ENCODE measurements at places on chromosomes 7 and 10. TPM values are rescaled to one million over a fixed set of nuclear protein-coding genes. Genes with fewer than 3 reads are reported as not detected.

- no peak for DNase-seq
These were observed 2.3 kb downstream of the SLC29A3 start for GRCh38 chr10:71321386-71321785.

GRCh38 chr7:91694351-91694841 lies 186.1 kb downstream of the MTERF1 start:
- no peak for DNase-seq

DNA sequence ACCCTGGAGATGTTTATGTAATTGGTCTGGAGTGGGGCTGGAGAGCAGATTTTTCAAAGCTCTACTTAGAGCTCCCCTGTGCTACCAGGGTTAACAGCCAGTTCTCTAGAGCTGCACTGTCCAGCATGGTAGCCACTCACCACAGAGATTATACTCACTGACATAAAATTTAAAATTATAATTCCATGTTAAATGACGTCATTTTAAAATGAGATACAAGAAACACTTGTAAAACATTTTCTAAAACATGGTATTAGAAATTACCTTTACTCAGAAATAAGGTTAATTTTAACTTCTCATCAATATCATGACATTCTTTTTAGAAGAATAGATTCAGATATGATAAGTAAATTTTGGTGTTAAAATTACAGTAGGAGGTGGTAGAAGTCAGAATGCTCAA lies 306.2 kb upstream of the LRRN3 start:
- DNase-seq: no peak

DNA sequence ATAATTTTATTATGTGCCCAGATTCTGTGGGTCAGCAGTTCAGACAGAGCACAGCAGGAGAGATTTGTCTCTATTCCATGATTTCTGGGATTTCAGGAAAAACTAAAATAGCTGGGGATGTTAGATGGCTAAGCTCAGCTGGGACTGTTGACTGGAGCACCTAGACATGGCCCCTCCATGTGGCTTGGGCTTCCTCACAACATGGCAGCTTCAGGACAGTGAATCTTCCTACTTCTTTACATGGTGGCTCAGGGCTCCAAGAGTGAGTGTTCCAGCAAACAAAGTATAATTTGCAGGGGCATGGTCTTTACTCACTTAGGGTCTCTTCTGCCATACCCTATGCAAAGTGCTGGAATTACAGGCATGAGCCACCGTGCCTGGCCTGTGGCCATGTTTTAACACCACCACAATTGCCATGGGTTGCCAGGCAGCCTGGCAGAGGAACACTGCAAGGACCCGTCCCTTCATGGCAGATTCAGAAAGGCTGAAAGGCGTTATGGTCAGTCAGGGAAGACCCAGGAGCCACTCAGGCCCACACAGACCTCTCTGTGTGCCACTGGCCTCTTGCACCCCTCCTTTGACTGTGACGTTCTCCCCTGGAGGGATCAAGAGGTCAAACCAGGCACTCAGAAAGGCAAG lies 50.8 kb upstream of the ZMIZ1 start:
- peak; percentile 53 for DNase-seq

GRCh38 chr7:45143616-45144015 lies 14.0 kb upstream of the RAMP3 start:
- no peak for DNase-seq

GRCh38 chr10:114538181-114538906 lies 119.7 kb downstream of the ABLIM1 start:
- DNase-seq: no peak

GRCh38 chr10:75295868-75296441 lies 60.2 kb upstream of the COMTD1 start:
- peak; percentile 77 for DNase-seq

- DNase-seq: peak; percentile 67
These were observed 65.7 kb downstream of the VWA2 start for GRCh38 chr10:114304571-114305421.

DNA sequence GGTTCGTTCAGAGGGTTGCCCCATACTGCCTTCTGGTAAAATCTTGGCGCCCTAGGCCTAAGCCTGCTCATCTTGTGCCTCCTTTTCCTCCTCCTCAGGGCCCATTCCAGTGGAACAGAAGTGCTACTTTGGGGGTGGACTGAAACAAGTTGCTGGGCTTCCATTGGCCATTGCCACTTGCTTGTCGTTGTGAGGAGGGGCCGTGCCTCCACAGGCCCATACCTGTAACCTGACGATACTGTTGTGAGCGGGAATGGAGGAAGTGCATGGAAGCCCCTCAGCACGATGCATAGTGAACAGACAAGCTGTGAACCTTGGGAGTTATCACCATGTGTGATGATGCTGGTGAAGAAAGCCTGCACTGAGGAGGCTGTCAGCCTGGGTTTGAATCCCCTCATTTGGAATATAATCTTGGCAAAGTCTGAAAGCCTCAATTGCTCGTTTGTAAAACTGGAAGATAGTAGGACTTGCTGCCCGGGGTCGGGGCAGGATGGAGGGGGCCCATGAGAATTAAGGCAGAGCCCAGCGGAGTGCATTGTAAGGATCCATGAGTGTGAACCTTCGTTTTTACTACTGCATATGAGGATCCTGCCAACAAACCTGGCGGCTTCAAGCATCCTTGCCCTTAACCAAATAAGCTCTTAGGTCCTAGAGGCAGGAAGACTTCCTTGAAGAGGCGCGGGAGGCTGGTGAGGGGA lies 671 bp upstream of the PAPSS2 start:
- no peak for DNase-seq

The AQP1 gene
- total RNA-seq: 178 TPM

The GPNMB gene
- total RNA-seq: 88.1 TPM

GRCh38 chr7:128912281-128912680 lies 1.8 kb upstream of the KCP start:
- DNase-seq: peak; percentile 40

- DNase-seq: no peak
These were observed 10.8 kb downstream of the POLL start for GRCh38 chr10:101577121-101577871.

The HOXA6 gene
- total RNA-seq: 4.3 TPM

DNA sequence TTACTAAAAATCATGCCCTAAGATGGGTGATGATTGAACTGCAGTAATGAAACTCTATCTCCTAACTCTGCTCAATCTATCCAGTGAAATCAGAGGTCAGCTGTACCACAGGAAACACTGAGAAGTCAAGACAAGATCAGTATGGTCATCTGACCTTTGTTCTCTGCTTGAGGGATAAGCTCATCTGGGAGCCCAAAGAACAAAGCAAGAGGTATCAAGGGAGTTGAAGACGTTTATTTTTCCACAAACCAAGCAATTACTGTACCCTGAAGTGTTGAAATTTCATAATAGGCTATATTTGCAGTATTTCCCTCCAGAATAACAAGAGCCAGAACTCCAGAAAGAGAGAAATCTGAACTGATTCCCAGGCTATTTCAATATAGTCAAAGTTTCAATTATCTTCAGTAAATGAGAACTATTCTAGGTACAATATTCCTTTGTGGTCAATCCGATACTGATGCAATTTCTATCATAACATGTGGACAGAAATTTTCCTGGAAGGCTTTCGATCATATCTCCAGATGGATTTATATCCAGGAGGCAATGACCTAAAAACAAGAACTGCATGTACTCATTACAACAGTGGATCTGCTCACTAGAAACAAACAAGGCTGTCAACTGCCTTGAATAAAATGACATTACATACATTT lies 345.3 kb downstream of the TNS3 start:
- no peak for DNase-seq

- DNase-seq: no peak
These were observed 942.4 kb downstream of the XPNPEP1 start for GRCh38 chr10:108980869-108981268.

GRCh38 chr10:97718178-97718577 lies 4.6 kb downstream of the MARVELD1 start:
- peak; percentile 74 for DNase-seq

GRCh38 chr7:36161996-36162395 lies 8.9 kb downstream of the EEPD1 start:
- DNase-seq: no peak

The OR9A2 gene
- total RNA-seq: not detected

The KNDC1 gene
- total RNA-seq: 1.9 TPM

DNA sequence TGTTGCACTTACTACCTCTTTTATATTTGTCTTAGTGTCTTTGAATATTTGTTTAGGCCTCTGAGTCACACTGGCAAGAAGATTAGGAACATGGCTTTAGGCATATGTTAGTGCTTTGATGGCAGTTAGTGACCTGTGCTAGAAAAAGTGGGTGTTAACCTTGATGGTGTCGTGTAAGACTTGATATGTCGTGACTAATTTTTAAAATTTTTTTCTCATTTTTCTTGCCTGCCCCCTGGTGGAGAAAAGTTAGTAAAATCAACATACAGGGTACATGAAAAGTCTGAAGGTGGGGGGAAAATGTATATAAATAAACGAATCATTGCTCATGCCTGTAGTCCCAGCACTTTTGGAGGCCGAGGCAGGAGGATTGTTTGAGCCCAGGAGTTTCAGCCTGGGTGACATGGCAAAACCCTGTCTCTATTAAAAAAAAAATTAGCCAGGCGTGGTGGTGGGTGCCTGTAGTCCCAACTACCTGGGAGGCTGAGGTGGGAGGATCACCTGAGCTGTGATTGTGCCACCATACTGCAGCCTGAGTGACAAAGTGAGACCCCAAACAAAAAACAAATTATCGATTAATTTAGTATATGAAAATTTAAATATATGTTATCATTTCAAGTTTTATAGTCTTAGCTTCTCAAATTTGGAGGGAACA lies 44.6 kb downstream of the TAX1BP1 start:
- no peak for DNase-seq

The URGCP gene
- 18.4 TPM for total RNA-seq

The OR2A12 gene
- not detected for total RNA-seq

DNA sequence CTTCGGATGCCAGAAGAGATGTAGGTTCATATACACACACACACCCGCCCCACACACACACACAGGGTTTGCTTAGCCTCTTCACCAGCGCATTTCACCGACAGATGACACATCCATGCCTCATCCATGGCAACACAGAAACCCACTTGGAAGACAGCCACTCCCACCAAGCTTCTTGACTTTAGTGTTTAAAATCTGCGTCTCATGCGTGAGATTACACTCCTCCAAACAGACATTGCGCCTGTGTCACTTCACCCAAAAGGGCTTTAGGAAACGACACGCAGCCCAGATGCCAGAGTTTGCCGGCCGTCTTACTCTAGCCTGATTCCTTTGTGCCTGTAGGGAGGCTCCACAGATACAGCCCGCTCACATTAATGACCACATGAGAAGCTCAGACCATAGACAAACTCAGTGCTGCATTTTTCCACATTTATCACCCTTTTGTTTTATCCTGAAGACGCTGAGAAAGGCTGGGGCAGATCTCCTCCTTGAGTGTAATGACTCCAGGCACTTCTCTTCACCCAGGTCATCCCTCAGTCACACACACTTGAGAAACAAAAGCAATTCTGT lies 73.8 kb downstream of the DIP2C start:
- DNase-seq: no peak

- peak; percentile 80 for DNase-seq
These were observed 13.9 kb downstream of the TSPAN14 start for GRCh38 chr10:80468002-80468401.

The ARHGEF5 gene
- total RNA-seq: 6.8 TPM

The VKORC1L1 gene
- total RNA-seq: 15.1 TPM

The ERVW-1 gene
- not detected for total RNA-seq

The ANLN gene
- 16.9 TPM for total RNA-seq

The ZDHHC4 gene
- total RNA-seq: 65.2 TPM

The GIMAP6 gene
- 11.9 TPM for total RNA-seq

The C10orf71 gene
- total RNA-seq: not detected

DNA sequence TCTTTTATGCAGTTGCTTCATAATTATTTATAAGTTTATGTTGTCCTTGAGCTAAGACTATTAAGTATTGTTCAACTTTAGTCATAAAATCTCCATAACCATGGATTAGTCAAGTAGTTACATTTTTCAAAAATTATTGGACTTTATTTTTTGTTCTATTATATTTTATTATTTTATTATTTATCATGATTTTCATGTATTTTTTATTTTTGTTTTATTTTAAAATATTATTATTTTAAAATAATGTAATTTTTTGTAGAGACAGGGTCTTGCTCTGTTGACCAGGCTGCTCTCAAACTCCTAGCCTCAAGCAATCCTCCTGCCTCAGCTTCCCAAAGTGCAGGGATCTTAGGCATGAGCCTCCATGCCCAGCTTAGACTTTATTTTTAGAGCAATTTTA lies 102.3 kb downstream of the NOC3L start:
- DNase-seq: no peak
